Right ventricle myocardium inferior (tissue), 1 donor: ENCODE measurements at places on chromosomes 1 and 21. TPM values are rescaled to one million over a fixed set of nuclear protein-coding genes. Genes with fewer than 3 reads are reported as not detected.

DNA sequence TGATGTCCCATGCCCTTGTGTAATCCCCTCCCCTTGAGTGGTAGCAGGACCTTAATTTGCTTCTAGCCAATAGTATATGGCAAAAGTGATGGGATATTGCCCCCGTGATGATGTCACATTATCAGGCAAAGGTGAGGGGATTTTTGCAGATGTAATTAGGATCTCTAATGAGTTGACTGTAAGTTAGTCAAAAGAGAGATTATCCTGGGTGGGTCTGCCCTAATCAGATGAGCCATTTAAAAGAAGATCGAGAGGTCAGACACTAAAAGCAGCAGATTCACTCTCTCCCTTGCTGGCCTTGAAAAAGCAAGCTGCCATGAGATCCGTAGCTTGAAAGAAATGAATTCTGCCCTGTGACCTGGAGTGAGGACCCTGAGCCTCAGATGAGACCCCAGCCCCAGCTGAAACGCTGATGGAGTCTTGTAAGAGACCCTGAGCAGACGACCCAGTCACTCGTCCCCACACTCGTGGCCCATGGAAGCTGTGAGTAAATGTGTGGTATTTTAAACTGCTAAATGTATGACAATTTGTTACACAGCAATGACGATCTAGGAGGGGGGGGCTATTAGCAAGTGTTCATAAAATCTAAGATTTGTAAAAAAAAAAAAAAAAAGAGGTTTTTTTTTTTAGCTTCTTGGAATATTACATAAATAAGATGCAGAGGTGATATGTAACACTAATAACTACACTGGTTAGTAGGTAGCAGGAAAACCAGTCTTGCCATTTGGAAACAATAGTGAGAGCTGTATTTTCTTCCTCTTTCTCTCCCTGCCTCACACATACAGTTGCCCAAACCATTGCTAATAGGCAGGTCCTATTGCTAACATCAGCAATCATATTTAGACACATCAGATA, 50.3 kb upstream of the TARBP1 start:
- DNase-seq: no peak

DNA sequence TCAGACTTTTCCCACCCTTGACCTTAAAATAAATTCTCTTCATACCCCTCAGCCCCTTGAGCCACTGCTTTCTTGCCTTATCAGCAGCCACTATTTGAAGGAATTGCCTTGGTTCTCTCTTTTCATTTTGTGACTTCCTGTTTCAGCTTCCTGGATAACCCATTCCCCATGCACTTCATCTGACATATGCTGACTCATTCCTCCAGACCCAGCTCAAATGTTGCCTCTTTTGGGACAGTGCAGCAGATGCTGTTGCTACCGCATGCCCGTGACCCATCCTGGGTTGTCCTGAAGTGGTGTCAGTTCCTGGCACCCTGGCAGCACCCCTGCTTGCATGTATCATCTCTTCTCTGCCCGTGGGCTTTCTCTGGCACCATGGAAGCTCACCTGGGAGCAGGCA, 496.1 kb downstream of the PTPRU start:
- no peak for DNase-seq

Gene FAM177B
- not detected for total RNA-seq

- DNase-seq: no peak
Measured at GRCh38 chr1:98794196-98794886, 132.8 kb downstream of the SNX7 start.

DNA sequence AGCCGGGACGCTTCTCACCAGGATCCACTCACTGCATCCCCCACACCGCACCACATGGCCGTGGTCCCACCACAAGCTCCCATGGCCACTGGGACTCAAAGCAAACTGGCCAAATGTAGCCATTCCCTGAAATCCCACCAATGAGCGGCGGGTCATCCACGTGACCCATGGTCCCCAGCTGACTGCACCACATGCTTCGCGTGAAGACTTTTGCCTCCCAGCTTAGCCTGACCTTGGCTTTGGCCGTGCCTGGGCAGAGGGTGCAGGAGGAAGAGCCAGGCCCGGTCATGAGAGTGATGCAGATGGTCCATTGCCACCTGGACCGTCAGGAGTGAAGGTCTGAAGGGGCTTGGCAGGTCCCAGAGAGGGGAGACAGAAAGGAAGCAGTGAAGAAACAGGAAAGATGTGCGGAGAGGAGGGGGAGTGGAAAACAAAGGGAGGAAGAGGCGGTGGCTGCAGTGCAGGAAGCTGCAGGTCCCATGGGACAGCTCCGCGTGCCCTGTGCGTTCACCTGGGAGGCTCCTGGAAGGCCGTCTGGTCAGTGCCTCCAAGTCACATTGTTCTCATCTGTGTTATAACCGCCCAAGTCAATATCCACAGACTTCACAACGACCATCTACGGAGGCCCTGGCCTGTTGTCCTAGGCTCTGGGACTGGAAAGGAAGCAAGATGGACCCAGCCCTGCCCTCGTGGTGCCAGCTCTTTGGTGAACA, 167.8 kb upstream of the AJAP1 start:
- no peak for DNase-seq

Gene TNFRSF4
- 1.4 TPM for total RNA-seq

Gene FCRL6
- total RNA-seq: 0.57 TPM

Gene ELF3
- 0.54 TPM for total RNA-seq

DNA sequence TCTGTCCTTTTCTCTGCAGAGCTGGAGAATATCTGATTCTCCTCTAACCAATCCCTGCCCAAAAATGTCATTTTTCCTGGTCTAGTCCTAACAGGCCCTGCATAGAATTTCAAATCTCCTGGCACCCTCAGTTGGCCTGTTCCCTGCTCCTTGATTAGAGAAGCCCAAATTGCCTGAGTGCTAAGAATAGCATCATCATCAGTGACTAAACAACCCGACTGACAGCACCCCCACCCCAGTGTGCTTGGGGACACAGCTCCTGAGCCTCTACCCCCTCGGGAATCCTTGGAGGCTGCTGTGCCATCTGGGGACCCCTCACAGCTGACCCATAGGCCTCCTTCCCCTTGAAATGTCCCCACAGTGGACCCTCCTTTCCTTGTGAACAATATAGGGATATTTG, 94.4 kb downstream of the DDX20 start:
- DNase-seq: no peak

DNA sequence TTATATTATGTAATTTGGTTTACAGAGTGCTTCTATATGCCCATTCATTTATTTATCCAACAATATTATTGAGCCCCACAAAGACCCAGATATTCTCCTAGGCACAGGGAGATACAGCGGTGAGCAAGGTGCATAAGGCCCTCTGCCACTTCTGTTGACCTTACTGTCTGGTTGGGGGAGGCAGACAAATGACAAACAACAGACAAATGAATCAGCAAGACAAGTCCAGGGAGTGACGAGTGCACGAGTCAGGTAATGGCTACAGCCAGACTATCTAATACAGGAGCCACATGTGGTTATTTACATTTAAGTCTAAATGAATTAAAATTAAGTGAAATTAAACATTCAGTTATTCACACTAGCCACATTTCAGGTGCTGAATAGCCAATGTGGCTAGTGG, 22.0 kb upstream of the BCAR3 start:
- no peak for DNase-seq

DNA sequence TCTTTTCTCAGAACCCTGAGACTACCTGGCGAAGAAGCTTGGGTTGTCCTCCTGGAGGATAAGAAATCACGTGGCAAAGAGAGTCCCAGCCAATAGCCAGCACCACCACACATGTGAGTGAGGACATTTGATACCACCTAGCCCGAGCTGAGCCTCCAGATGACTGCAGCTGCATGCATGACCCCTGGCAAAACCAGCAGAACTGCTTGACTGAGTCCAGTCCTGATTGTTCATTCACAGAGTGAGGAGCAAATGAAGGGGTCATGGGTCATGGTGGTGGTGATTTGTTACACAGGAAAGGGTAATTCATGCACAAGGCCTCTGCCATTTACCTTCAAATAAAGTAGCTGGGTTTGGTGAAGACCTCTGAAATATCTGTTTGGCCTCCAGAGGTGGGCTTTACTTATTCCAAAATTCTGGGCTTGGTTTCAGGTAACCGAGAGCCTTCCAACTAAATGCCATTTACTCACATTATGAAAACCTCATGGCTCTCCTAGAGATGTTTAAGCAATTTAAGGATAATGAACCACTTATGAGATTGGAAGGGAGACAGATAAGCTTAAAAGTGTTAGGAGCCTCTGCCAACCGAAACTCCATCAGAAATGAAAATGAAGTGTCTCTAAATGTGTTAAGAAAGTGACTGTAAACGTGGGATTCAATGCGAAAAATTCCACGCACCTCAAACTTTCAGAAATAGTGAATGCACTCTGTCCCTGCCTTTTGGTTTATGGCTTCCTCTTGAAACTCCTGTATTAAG, 163.3 kb downstream of the SLC35F3 start:
- no peak for DNase-seq

GRCh38 chr1:35505911-35506798, 51.0 kb downstream of the KIAA0319L start:
- DNase-seq: no peak

- no peak for DNase-seq
Measured at GRCh38 chr1:150612014-150612345, 17.4 kb downstream of the ENSA start.

DNA sequence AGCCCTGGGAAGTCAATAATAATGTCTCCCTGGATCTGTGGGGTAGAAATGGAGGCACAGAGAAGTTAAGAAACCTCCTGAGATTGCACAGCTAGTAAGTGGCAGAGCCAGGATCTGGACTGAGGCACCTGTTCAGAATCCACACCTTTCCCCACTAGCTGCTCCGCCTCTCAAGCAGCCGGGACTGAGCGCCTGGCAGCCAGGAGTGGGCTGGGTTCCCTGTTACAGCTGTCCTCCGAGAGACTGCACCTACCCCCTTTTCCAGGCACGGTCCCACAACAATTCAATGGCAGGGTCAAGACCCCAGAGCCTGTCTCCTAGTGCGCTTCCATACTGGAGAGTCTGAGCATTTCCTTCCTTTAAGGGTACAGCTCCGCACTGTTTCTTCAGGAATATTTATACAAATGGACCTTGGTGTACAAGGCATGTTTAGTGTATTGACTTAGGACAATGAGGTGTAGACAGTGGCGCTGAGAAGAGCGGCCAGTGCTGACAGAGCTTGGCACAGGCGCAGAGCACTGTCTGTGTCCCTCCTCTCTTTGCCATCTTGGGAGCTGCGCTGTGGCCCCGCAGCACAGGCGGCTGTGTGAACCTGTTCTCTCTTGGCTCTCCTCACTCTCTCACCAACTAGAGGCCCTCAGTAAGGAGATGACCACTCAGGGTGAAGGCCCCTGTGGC, 24.4 kb downstream of the GRHL3 start:
- peak; percentile 21 for DNase-seq

DNA sequence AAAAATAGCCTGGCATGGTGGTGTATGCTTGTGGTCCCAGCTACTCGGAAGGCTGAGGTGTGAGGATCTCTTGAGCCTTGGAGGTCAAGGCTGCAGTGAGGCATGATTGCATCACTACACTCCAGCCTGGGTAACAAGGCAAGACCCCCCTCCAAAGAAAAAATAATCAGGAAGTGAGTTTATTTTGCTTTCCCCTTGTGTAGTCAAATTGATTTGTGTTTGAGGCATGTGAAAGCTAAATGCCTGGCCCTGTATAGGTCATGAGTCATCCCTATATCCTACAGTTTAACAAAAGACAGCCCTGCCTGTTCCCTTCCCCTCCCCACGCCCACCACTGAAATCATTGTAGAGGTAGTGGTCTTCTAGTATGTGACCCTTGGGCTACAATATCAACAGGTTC, 241.4 kb upstream of the JUN start:
- DNase-seq: no peak

DNA sequence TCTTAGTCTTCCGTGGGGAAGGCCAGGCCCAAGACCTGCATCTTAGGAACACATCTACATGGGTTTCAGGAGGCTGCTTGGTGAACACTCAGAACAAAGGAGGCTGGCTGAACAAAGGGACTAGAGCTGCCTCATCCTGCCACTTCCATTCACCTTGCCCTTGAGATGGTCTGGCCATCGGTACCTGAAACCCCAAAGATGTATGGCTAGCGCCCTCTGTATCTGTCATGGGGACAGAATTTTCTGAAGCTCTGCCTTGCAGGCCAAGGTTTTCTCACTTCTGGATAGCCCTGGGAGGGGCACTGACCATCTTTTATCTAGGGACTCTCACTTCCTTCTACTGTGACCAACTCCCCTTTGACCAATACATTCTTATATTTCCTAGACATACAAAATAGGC, 55.4 kb upstream of the GRIK3 start:
- no peak for DNase-seq

DNA sequence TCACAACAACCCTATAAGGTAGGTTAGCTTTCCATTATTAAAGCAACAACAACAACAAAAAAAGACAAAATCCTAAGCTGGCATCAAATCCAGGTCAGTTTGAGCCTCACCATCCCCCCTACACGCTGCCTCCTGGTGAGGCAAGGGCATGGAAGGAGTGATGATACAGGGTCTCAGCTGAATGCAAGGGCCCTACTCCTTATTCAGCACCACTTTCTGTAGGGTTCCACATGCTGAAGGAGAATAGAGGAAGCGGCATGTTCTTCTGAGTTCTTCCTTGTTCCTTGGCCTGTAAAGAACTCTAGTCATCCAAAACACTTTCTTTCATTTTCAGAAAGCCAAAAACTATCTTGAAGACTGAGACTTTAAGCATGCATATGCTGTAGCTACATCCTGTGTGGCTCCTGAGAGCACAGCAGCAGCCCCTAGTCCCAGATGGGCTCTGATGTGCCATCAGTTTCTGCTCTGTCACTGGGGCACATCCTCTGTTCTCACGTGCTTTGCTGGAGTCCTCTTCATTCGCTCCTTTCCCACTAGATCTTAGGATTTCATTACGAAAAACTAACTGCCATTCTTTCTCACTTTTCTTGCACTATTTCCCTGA, 6.2 kb downstream of the ILDR2 start:
- no peak for DNase-seq

DNA sequence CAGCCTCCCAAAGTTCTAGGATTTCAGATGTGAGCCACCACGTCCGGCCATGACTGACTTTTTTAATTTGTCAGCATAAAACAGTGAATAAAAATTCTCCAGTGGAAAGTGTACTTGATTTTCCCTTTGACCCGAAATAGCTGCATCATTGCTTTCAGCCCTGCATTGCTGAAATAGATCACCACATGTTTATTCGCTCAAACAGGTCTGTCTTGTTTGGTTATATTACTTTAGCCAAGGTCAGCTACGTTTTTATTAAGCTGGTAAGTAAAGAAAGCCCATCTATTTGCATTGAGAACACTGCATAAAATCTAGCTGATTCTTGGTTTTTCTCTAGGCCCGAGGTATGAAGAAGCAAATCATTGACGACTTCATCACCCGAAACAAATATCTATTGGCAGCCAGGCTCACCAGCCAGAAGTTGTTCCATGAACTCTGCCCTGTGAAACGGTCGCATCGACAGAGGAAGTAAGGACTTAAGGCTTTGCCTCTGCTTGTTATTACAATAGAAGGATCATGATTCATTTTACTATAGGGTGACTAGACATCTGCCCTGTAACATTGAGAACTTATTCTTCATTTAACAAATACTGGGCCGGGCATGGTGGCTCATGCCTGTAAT, 25.6 kb downstream of the AGMAT start:
- DNase-seq: no peak

DNA sequence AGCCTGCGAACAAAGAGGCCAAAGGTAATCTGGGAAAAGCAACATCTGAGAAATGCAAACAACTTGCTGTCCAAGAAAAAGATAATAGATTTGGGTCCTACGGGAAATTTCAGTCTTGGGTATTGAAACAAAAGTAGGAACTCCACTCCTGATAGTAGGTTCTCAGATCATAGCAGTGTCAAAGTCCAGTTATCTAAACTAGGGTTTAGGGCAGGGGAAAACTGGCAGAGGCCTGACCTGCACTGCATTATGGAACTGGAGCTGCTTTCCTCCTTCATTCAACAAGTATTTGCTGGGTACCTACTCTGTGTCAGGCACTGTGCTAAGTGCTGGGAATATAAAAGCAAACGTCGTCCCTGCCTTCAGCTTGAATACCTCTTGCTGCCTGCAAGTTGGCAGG, 60.7 kb upstream of the NGF start:
- DNase-seq: no peak

Gene ST6GALNAC5
- total RNA-seq: 0.46 TPM
